ENCODE measurements at places on chromosomes 5 and 9.
A peak's percentile ranks its signal among the peaks of the same experiment; 100 is the strongest.

DNA sequence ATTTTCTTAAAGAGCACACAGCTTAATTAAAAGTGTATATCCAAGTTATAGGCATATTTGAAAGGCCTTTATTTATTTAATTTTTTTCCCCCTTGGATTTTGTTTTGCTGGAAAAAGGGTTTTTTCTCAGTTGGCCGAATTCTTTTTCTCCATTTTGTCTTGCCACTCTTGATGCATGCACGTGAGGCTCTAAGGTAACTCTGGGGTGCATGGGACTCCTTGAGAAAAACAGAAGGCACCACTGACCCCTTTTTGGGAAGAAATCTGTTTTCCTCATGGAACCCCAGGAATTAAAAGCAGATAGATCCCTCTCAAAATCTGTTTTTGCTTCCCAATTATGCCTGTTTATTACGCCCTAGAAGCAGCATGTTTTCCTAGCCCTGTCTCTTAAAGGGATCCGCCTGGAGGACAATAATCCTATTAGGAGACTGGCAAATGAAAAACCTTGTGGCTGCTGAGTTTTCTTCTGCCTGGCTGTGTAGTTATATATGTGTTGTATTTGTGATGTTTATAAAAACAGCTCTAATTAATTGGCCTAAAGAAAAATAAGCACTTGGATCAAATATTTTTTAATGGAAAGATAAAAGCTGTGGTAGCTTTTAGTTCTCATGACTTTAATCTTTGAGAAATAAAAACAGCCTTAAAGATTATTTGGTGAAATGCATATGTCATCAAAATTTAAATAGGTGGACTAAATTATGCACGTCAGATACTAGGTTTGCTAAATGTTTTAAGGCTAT lies 435.1 kb upstream of the CDH9 start:
- no peak for DNase-seq

GRCh38 chr9:123036893-123037545 lies 3.6 kb downstream of the GPR21 start:
- no peak for DNase-seq

DNA sequence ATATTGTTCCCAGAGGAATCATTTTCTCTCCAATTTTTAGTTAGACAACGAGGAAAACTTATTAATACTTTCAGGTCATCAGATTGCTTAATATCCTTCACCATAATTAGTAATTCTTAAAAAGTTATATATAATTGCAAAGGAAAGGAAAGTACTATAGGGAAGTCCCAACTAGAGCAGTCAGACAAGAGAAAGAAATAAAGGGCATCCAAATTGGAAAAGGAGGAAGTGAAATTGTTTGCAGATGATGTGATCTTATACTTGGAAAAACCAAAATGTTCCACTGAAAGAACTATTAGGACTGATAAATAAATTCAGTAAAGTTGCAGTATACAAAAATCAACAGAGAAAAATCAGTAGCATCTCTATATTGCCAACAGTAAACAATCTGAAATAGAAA lies 223.5 kb upstream of the MEF2C start:
- DNase-seq: no peak

GRCh38 chr5:175032741-175033151 lies 308.4 kb downstream of the MSX2 start:
- DNase-seq: no peak

GRCh38 chr5:56463944-56464571 lies 230.9 kb upstream of the ANKRD55 start:
- no peak for DNase-seq

- no peak for DNase-seq
Observed at GRCh38 chr5:160835376-160835775, 16.6 kb downstream of the ATP10B start.

DNA sequence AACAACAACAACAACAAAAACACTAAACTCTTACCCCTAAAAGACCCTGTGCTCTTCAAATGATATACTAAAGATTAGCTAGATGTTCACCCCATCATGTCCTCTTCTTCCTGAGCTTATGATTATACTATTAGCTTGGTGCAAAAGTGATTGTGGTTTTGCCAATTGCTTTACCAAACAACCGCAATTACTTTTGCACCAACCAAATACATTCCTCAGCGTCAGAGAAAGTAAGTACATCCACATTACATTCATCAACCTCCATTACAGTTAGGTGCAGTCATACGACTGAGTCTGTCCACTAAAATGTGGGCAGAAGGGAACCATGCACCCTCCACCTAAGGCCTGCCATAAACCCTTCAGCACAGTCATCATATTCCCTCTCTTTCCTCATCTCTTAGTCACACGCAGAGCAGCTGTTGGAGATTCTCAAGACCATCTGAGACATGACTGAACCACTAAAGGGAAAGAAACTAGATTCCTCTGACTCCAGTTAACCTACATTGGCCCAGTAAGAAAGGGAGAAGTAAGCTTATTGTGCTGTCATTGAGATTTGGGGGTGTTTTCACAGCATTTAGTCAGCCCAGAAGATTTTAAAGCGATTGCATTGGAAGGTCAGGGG lies 181.6 kb upstream of the TLE4 start:
- peak; percentile 18 for DNase-seq

GRCh38 chr9:122463828-122464632 lies 13.7 kb downstream of the OR1J1 start:
- DNase-seq: no peak

DNA sequence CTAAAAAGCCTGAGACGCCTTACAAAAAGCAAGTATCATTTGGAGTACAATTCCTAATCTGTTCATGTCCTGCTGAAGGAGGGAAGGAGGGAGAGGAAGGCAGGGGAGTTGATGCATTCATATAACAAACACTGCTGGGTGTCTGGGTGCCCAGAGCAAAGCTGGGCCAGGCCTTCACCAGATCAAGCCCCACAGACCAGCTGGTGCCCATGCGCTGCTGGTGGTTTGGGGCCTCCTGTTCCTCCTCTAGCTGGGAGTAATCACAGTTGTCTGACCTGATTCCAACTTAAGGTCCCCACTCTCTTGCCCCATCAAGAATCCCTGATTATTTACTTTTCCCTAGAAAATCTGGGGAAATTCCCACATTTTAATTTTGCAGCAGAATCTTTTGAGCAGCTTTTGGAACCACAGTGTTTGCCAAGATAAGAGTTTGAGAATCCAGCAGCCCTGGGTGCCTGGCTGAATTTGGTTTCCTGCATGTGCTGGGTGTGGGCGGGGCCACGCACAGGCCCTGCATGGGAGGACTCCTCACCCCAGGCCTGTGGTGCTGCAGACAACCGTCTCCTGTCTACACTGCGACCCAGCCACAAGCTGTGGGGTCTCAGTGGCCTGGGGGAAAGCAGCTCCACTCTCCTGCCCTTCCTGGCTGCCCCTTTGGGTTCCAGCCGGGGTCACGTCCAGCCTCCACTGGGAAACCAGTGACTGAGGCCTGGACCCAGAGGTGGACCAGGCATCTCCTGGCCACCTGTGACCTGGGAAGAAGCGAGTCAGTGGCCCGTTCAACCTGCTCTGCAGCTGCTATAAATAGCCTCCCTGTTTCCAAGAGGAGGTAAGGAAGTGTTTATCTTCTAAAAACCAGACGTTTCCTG lies 47.5 kb downstream of the NEURL1B start:
- DNase-seq: no peak

All from hepatic stellate cell (primary cell).